ENCODE measurements at places on chromosomes 3 and 15.
A peak's percentile ranks its signal among the peaks of the same experiment; 100 is the strongest.

DNA sequence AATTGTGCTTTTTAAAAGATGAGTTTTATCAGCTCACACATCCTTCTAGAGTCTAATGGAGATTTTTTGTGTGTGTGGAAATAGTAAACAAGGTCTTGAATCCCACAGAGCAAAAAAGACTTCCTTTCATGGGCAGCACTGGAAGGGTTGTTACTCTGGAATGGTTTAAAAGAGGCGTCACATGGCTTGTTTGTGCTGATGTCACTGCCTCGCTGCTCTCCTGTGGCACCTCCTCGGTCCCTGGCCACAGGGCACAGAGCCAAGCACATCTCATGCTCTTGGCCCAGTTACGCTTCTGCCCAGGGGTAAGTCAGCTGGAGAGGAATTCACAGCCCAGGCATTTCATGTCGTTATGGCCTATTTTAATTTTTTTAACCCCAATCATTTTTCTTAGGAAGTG lies 53.2 kb downstream of the PGPEP1L start:
- DNase-seq: no peak

DNA sequence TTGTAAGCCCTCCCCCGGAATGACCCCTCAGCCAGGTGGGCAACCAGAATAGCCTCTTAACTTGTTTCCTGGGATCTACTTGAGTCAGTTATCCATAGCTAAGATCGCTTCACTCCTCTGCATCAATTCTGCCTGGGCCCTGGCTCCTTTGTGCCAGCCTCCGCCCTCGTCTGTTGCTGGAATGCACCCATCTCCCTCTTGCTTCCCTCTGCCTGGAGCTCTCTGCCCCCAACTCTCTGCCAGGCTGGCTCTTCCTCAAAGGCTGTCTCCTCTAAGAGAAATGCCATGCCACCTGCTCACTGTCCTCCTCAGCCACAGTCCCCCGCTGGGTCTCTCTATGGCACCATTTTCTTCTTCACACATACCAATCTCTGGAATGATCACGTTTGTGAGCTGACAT lies 240.8 kb downstream of the ADAMTS17 start:
- peak; percentile 38 for DNase-seq

GRCh38 chr3:188060840-188061544 lies 93.0 kb upstream of the LPP start:
- no peak for DNase-seq

DNA sequence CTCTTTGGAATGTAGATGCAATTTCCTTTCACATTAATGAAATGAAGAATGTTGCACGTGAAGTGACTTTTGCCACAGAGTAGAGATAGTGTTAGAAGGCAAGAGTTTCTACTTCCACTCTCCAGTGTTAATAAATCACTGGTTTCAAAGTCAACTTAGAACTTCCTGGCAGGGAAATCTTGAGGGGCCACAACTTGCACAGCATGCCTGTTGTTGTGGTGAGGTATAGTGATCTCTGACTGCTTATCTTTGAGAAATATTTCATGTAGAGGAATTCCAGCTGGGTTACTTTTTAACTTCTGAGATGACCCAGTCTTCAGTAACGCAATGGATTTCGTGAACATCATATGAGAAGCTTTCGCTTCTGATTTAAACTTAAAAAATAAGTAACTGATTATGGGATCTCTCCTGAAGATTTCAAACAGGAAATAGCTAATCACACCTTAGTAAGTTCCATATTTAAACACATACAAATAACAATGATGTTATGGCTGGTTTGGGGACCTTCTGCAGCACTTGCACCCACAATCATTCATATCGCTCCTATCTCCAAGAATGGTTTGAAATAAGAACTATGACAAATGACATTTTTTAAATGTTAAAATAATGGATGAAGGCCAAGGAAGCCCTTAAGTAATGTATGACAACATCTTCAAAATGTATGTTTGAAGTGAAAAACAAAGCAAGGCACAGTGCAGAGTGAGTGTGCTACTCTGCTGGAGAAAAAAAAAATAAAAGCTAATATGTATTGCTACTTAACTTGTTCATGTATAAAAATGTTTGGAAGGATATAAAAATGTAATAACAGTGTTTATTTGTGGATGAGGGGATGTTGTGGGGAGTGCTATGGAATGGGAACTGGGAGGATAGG lies 726.5 kb upstream of the NECTIN3 start:
- DNase-seq: no peak

- no peak for DNase-seq
Measured at GRCh38 chr3:147299656-147300055, 106.7 kb downstream of the ZIC4 start.

- DNase-seq: peak; percentile 73
Measured at GRCh38 chr15:57340682-57341259, 35.5 kb upstream of the CGNL1 start.

All from left forelimb (tissue), 1 donor.